ENCODE measurements at places on chromosomes 7 and 10. TPM values are rescaled to one million over a fixed set of nuclear protein-coding genes. Genes with fewer than 3 reads are reported as not detected.

ENTPD1 gene
- 1.6 TPM for total RNA-seq

PON1 gene
- total RNA-seq: not detected

GHRHR gene
- total RNA-seq: not detected

ATP6V1F gene
- total RNA-seq: 69.2 TPM

LANCL2 gene
- 4.9 TPM for total RNA-seq

VWC2 gene
- not detected for total RNA-seq

AP1S1 gene
- 8.0 TPM for total RNA-seq

CPA1 gene
- total RNA-seq: not detected

ZNF727 gene
- total RNA-seq: 2.3 TPM

GRCh38 chr7:127391591-127392181, 822 bp downstream of the ZNF800 start:
- no peaks in the 10 kb centered on the region for H3K27me3 ChIP-seq
- H3K4me1 ChIP-seq: peaks cover 62% of the 10 kb centered on the region
- peaks cover 26% of the 10 kb centered on the region for H3K36me3 ChIP-seq
- peak overlapping the region; percentile 100 for H3K4me3 ChIP-seq
- H3K27ac ChIP-seq: peak overlapping the region; percentile 95
- peak; percentile 38 for DNase-seq

GRCh38 chr7:112371701-112372100, 78.6 kb upstream of the IFRD1 start:
- H3K36me3 ChIP-seq: no peaks in the 10 kb centered on the region
- no peak overlapping the region for H3K4me3 ChIP-seq
- no peak for DNase-seq
- no peaks in the 10 kb centered on the region for H3K27me3 ChIP-seq

DNA sequence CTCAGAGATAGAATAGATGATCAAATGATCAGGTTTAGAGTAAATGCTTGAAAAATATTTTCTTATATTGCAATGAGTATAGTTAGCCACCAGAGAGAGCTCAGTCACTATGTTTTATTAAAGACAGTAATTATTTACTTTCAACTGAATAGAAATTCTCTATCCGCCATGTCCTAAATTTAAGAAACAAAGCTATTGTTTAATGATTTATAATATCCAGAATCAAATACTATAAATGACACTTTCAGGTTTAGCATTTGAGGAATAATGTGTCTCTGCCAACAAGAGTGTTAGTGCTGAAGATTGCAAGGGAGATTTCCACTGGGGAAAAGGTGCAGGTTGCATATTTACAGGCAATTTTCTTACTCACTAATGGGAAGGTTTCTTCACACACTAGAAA, 184.7 kb downstream of the DGKB start:
- H3K27ac ChIP-seq: no peak overlapping the region
- H3K4me3 ChIP-seq: no peak overlapping the region
- no peaks in the 10 kb centered on the region for H3K27me3 ChIP-seq
- H3K36me3 ChIP-seq: no peaks in the 10 kb centered on the region
- DNase-seq: no peak

DNA sequence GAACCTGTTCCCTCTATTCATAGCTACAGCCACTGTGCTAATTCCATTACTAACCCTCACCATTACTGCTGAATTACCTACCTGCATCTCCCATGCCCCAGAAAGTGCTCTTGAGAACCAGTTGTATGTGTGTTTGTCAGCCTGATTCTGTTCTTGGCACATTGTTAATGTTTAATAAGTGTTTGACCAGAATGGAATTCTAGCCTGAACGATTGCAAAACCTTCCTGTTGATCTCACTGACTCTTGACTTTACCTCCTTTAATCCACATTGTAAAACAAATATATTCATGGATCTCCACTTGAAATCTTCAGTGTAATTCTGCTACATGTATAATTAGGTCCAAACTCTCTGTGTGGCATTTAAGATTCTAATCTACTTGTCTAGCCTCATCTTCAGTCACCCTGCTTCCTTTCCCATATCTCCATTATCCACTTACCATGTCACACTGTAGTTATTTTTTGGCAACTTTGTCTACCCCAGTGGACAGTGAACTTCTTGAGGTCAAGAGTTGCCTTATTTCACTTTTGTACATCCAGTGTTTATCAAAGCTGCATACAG, 4.9 kb downstream of the ZNF277 start:
- H3K4me1 ChIP-seq: peaks cover 15% of the 10 kb centered on the region
- DNase-seq: no peak
- H3K4me3 ChIP-seq: no peak overlapping the region
- no peak overlapping the region for H3K27ac ChIP-seq
- H3K36me3 ChIP-seq: no peaks in the 10 kb centered on the region

- H3K27me3 ChIP-seq: peaks cover 4% of the 10 kb centered on the region
- no peaks in the 10 kb centered on the region for H3K36me3 ChIP-seq
- no peak overlapping the region for H3K4me3 ChIP-seq
- peaks cover 3% of the 10 kb centered on the region for H3K4me1 ChIP-seq
- no peak overlapping the region for H3K27ac ChIP-seq
Measured at GRCh38 chr7:155948423-155948822, 136.2 kb upstream of the SHH start.

- H3K4me3 ChIP-seq: no peak overlapping the region
- no peak overlapping the region for H3K27ac ChIP-seq
- H3K36me3 ChIP-seq: no peaks in the 10 kb centered on the region
- H3K4me1 ChIP-seq: no peaks in the 10 kb centered on the region
Measured at GRCh38 chr10:66832781-66833422, 92.9 kb upstream of the LRRTM3 start.

- no peak overlapping the region for H3K27ac ChIP-seq
- H3K27me3 ChIP-seq: no peaks in the 10 kb centered on the region
- DNase-seq: no peak
- no peaks in the 10 kb centered on the region for H3K36me3 ChIP-seq
- no peaks in the 10 kb centered on the region for H3K4me1 ChIP-seq
- no peak overlapping the region for H3K4me3 ChIP-seq
Measured at GRCh38 chr7:139838876-139839275, 9.8 kb downstream of the TBXAS1 start.

DNA sequence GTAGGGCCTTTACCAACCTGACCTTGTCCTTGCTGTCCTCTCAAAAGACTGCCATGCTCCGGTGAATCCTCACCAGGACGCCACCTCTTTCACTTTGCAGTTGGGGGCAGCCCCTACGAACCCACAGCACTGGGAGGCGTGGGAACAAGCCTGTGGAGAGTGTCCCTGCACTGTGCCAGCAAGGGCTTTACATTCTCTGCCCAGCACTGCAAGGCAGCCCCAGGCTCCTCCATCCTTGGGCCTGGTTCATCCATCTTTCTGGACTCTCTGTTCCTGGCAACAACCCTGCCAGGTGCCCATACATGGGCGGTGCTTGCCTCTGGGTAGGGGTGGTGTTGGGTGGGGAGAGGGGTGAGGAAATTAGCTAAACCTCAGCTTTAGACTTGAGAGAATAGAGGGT, 1.4 kb downstream of the CHAT start:
- peaks cover 93% of the 10 kb centered on the region for H3K27me3 ChIP-seq
- no peak for DNase-seq
- peaks cover 4% of the 10 kb centered on the region for H3K36me3 ChIP-seq
- no peak overlapping the region for H3K4me3 ChIP-seq
- H3K4me1 ChIP-seq: peaks cover 27% of the 10 kb centered on the region

DNA sequence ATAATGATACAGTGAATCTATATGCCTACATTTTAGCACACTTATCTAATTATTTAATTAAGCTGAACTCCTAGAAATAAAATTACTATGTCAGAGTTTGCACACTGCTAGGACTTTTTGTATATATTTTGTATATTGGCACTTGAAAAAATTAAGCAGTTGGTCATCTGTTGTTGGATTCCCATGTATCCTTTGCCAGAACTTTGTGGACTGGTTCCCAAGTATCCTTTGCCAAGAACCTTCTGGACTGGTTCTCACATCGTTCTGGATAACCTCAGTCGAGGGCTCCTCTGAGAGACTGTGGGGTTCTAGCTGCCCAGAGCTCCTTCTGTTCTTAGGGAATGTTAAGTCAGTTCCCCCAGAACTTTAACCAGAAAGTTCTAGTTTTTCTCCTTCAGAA, 108.8 kb upstream of the IFRD1 start:
- no peak for DNase-seq
- H3K36me3 ChIP-seq: peaks cover 76% of the 10 kb centered on the region

DNA sequence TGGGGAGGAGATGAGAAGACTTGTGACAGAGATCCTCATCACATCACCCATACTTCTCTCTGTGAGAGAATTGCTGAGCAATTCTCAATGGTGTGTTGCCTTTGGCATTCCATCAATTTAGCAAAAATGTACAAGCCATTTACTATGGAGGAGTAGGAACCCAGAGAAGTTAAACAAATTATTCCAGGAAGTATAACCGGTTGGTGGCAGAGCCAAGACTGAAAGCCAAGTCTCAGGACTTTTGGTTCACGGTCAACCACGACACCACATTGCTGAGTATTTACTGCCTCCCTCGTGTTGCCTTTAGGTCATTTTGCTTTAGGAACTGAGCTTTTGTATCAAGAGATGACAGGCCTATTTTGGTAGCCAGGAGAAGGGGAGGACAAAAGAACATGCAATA, 88.0 kb upstream of the ELMO1 start:
- H3K36me3 ChIP-seq: no peaks in the 10 kb centered on the region
- H3K4me3 ChIP-seq: no peak overlapping the region
- H3K27ac ChIP-seq: no peak overlapping the region
- peaks cover 5% of the 10 kb centered on the region for H3K27me3 ChIP-seq
- H3K4me1 ChIP-seq: no peaks in the 10 kb centered on the region
- DNase-seq: no peak

- H3K27me3 ChIP-seq: no peaks in the 10 kb centered on the region
- H3K27ac ChIP-seq: peak overlapping the region; percentile 97
- H3K4me1 ChIP-seq: peaks cover 94% of the 10 kb centered on the region
- H3K4me3 ChIP-seq: peak overlapping the region; percentile 84
- no peak for DNase-seq
Measured at GRCh38 chr10:80498078-80498832, 39.4 kb upstream of the SH2D4B start.

GRCh38 chr7:81761031-81761430, 8.8 kb downstream of the HGF start:
- DNase-seq: no peak
- H3K27ac ChIP-seq: no peak overlapping the region
- H3K4me3 ChIP-seq: no peak overlapping the region
- no peaks in the 10 kb centered on the region for H3K4me1 ChIP-seq

DNA sequence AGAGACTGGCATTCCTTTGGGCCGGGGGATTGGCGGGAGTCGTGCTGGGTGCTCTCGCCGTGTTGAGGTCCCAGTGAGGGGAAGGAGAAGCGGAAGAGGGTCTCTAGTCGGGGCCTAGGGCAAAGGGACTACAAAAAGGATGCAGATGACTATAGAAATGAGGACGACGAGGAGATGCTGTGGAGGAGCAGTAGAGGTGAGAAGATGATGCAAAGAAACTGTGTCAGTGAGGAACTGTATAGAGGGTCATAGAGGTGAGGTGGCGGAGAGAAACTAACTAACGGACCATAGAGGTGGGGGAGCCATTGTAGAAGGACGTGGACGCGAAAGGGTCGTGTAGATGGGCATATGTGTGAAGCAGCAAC, 324 bp downstream of the TWNK start:
- peaks cover 42% of the 10 kb centered on the region for H3K4me1 ChIP-seq
- H3K4me3 ChIP-seq: peak overlapping the region; percentile 96

- H3K4me1 ChIP-seq: peaks cover 41% of the 10 kb centered on the region
- no peak overlapping the region for H3K4me3 ChIP-seq
- no peaks in the 10 kb centered on the region for H3K27me3 ChIP-seq
- H3K27ac ChIP-seq: peak overlapping the region; percentile 39
- DNase-seq: no peak
Measured at GRCh38 chr10:6074489-6075301, 12.5 kb upstream of the IL2RA start.

- H3K4me1 ChIP-seq: no peaks in the 10 kb centered on the region
- no peaks in the 10 kb centered on the region for H3K27me3 ChIP-seq
- no peak overlapping the region for H3K4me3 ChIP-seq
- no peak overlapping the region for H3K27ac ChIP-seq
Measured at GRCh38 chr7:48627164-48627563, 297.2 kb upstream of the CDC14C start.

- DNase-seq: no peak
- H3K4me1 ChIP-seq: no peaks in the 10 kb centered on the region
- H3K36me3 ChIP-seq: no peaks in the 10 kb centered on the region
- no peaks in the 10 kb centered on the region for H3K27me3 ChIP-seq
- no peak overlapping the region for H3K4me3 ChIP-seq
Measured at GRCh38 chr10:128305601-128306345, 179.6 kb upstream of the MKI67 start.

DNA sequence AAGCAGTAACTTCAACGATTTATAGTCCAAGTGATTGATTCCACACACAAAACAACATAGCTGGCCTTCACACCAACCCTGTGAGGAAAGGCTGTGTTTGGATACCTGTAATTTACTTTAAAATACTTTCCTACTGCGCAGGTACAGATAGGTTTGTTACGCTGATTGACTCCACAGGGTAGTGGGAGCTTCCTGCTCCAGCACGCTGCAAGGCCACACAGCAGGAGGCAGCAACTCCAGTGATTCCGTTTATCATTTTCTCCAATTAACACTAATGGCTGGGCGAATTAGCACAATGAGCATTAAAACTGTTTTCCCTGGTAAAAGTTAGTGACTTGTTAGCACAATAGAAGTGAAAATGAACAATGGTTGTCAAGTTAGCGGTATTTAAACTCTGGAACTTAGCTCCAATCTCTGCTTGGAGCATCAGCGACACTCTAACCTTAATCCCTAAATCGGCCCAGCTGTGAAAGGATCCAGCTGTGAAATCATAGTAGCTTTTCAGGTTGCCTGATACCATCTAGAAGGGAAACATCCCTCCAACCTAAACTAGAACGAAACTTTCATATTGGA, 959 bp downstream of the DCLRE1C start:
- H3K4me3 ChIP-seq: peak overlapping the region; percentile 92
- H3K27me3 ChIP-seq: no peaks in the 10 kb centered on the region
- H3K27ac ChIP-seq: peak overlapping the region; percentile 92
- no peak for DNase-seq

GRCh38 chr10:111221682-111222480, 145.1 kb downstream of the ADRA2A start:
- H3K4me1 ChIP-seq: no peaks in the 10 kb centered on the region
- peaks cover 13% of the 10 kb centered on the region for H3K36me3 ChIP-seq
- no peak overlapping the region for H3K27ac ChIP-seq

GRCh38 chr7:44184206-44184872, 4.9 kb downstream of the GCK start:
- H3K27ac ChIP-seq: no peak overlapping the region
- H3K27me3 ChIP-seq: no peaks in the 10 kb centered on the region
- no peak overlapping the region for H3K4me3 ChIP-seq
- no peaks in the 10 kb centered on the region for H3K4me1 ChIP-seq
- no peaks in the 10 kb centered on the region for H3K36me3 ChIP-seq
- no peak for DNase-seq

- H3K27me3 ChIP-seq: peaks cover 1% of the 10 kb centered on the region
- H3K4me1 ChIP-seq: no peaks in the 10 kb centered on the region
- no peak overlapping the region for H3K27ac ChIP-seq
- no peaks in the 10 kb centered on the region for H3K36me3 ChIP-seq
- DNase-seq: no peak
Measured at GRCh38 chr10:33900596-33900995, 566.1 kb upstream of the NRP1 start.
